ENCODE measurements at places on chromosomes 11 and 22.

DNA sequence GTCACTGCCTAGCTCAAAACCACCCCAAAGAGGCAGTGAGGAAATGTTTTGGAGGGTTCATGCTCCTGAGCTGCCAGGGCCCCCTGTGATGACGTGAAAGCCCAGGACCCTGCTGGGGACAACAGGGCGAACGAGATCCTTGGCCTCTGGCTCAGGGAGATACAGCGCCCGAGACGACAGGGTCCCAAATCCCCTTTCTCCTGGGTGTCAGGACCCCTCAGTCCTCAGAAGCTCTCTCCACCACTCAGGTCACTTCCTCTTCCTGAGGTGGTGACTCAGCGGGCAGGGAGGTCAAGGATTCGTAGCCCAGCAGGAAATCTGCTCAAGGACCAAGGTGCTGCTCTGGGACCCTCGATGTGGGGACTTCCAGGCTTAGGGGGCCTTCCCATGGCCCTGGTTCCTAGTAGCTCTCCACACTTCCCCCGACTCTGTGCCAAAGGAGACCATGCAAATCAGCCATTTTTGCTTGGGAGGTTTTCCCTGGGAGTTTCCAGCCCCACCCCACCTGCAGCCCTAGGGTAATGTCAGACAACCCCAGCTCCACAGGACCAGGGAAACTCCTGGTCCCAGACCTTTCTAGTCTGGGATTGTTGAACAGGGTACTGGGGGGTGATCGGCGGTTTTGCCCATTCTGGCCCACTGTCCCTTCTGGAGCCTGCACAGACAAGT is 12.8 kb downstream of the BCL9L start:
- peak; percentile 42 for DNase-seq

DNA sequence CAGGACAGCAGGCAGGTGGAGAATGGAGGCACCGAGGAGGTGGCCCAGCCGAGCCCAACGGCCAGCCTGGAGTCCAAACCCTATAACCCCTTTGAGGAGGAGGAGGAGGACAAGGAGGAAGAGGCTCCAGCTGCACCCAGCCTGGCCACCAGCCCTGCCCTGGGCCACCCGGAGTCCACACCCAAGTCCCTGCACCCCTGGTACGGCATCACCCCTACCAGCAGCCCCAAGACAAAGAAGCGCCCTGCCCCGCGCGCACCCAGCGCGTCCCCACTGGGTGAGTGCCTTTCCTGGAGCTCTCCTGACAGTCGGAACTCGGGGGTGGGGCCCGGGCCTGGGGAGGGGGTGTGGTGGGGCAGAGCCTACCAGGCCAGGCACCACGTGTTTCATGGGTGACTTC is 19.7 kb downstream of the MICALL1 start:
- DNase-seq, result no peak

GRCh38 chr22:20552443-20553401 is 45.3 kb downstream of the MED15 start:
- no peak for DNase-seq

GRCh38 chr11:131759140-131759539 is 388.7 kb downstream of the NTM start:
- DNase-seq, result no peak

DNA sequence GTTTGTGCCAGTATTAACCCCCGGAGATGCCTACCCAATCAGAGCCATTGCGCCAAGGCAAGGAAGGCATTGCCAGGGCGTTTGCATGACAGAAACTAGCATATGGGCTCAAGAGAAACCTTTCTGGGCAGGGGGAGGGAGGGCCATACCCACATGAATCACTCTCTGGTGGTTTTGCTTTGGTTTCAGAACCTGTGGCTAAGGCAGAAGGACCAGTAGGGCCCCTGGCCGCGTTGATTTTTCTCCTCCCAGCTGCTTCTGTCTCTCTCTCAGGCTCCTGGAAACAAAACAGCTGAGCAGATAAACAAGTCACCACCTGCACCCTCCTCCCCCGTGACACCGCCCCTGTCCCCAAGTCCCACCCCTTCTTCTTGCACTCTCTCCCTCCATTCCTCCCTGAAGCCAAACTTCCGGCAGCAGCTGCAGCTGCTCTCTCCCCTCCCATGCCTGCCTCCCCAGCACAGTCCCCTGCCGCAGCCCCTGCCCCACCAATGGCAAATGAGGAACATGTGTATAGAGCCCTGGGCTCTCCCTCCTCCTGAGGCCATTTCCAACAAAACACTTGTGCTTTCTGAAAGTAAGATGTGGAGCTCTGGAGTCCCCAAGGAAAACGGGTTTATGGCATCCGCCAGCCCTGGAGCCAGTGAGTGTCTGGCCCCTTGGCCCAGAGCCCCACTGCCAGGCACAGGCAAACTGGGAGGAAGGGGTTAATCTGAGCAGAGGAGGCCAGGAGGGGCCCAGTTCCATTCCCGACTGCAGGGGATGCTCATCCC is 39.0 kb upstream of the ADA2 start:
- no peak for DNase-seq

DNA sequence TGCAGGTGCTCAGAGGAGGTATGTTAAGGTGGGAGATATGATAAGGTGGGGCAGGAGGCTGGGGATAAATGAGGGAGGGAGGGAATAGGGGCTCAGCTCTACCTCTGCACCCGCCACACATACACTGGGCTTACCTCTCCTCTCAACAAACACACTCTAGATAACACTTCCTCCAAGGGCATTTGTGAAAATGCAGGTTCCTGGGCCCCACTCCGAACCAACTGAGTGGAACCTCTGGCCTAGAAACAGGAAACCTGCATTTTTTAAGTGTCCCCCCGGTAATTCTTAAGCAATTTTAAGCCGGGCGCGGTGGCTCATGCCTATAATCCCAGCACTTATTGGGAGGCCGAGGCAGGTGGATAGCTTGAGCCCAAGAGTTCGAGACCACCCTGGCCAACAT is 46.5 kb upstream of the CD5 start:
- no peak for DNase-seq

DNA sequence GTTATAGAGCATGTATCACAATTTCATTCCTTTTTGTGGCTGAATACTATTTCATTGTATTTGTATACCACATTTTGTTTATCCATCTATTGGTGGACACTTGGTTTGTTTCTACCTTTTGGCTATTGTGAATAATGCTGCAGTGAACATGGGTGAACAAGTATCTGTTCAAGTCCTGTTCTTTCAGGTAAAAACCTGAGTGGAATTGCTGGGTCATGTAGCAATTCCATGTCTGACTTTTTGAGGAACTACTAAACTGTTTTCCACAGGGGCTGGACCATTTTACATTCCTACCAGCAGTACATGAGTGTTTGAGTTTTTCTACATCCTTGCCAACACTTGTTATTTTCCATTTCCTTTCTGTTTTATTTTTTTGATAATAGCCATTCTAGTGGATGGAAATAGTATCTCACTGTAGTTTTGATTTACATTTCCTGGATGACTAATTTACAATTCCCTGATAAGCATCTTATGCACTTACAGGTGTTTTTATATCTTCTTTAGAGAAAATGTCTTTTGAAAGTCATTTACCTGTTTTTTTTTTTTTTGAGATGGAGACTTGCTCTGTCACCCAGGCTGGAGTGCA is 12.2 kb downstream of the CABIN1 start:
- no peak for DNase-seq

DNA sequence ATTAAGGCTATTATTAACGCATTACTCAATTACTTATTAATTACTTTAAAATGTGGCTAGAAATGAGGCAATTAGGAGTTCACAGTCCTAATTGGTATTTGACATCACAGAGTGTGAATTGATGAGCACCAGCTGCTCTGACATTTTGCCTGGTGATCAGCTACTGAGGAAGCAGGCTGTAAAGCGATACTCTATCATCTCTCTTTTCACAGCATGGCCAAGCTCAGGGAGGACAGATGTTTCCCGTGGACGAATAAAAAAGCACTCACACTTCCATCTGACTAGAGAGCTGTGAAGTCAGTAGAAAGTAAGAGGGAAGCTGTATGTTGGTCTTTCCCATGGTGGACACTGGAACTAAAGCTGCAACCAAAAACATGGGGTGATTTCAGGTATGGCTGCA is 29.1 kb upstream of the SYT9 start:
- DNase-seq, result no peak

GRCh38 chr11:18731441-18731840 is 5.5 kb upstream of the IGSF22 start:
- DNase-seq, result no peak

GRCh38 chr22:16962501-16962900 is 45.5 kb downstream of the GAB4 start:
- DNase-seq, result no peak

- DNase-seq, result no peak
Observed at GRCh38 chr22:49155039-49155769, 672.5 kb downstream of the BRD1 start.

DNA sequence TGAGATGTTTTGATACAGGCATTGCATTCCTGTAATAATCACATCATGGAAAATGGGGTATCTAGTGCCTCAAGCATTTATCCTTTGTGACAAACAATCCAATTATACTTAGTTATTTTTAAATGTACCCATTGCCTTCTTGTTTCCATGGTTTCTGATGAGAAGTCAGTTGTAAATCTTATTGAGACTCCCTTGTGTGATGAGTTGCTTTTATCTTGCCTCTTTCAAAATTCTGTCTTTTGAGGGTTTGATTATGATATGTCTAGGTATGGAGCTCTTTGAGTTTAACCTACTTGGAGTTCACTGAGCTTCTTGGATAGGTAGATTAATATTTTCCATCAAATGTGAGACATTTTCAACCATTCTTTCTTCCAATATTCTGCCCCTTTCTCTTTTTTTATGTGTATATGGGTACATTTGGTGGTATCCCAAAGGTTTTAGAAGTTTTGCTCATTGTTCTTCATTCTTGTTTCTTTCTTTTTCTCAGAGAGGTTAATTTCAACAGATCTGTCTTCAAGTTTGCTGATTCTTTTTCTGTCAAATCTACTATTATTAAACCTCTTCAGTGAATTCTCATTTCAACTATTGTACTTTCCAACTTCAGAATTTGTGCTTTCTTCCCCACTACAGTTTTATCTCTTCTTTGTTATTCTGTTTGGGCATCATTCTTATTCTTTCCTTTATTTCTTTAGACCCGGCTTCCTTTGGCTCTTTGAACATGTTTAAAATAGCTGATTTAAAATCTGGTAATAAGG is 13.7 kb downstream of the NAGA start:
- no peak for DNase-seq

GRCh38 chr22:17370766-17371432 is 1.6 kb downstream of the CECR2 start:
- DNase-seq, result no peak
